ENCODE measurements at places on chromosomes 7 and 10.

DNA sequence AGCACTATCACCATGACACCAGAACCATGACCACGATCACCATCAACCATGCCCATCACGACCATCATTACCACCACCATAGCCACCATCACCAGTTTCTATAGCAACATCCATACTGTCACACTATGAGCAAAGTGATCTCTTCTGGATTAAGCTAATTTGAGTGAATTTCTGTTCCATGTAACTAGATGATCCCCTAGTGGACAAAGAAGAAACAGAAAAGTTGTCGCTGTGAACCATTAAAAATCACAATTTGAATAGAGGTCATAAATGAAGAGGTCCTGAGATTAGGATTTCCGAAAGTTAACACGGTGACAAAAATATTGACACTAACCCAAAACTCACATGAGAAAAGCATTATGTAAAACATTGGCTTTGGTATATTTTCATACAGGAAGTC, 77.6 kb downstream of the CLRN3 start:
- no peak for DNase-seq

DNA sequence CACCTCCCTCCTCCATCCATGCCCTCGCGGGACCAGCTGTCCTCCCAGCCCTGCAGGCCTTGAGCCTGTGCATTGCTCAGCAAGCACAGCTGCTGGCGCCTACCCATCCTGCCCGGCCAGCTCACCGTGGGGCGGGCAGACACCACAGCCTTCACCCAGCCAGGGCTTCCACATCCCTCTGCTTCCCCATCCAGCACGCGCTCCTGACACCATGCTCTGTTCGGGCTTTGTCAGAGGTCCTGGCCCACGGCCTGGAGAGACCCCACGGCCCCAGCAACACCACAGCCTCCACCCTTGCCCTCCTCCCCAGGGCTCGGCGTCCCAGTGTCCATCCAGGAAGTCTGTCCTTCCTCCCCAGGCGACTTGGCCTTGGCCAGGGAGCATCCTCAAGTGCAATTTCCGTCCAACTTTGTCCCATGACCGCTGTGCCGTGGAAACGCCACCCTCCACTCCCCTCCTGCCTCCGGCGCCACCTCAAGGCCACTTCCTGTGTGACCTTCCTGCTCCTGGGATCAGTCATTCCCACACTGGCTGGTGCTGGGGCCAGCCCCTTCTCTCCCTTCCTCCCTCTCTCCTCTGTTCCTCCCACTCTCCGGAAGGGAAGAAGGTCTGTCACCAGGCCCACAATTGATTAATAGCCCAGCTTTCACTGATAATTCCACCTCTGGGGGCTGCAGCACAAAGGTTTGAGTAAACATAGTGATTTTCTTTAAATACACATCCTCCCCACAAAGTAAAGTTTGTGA, 71.5 kb upstream of the SMNDC1 start:
- DNase-seq = peak; percentile 86

DNA sequence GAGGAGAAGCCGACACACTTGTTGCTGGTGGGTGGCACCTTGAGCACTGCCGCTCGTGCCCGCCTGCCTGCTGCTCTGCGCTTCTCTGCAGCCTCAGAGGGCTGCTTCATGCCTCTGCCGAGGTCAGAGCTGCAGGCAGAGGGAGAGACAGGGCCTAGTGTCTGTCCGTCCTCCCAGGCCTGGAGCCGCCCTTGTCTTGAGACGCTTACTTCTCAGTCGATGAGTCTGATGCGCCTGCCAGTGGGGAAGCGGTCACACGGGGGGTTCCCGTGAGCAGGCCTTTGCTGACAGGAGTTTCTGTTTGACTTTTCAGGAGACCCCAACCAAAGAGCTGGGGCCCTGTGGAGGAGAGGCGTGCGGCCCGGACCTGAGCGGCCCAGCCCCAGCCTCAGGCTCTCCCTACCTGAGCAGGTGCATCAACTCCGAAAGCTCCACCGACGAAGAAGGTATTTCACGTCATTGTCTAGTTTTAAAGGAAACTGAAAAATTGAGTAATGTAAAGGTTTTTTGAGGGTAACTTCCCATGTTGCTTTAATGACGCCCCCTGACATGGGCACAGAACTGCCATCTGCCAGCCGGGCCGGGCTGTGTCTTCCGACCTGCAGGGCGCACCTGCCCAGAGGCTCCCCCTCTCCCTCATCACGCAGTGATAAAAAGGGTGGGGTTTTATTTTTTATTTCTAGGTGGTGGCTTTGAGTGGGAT, 7.8 kb upstream of the BHLHA15 start:
- DNase-seq = peak; percentile 81

- DNase-seq = peak; percentile 25
These were observed 10.6 kb upstream of the SUN1 start for GRCh38 chr7:821688-822087.

GRCh38 chr10:111085690-111086353, 9.0 kb downstream of the ADRA2A start:
- DNase-seq = no peak

GRCh38 chr10:58868736-58869435, 307.6 kb upstream of the PHYHIPL start:
- DNase-seq = no peak

GRCh38 chr7:20737840-20738448, 48.7 kb downstream of the SP8 start:
- DNase-seq = no peak

- DNase-seq = peak; percentile 51
These were observed 26.3 kb downstream of the ANKRD61 start for GRCh38 chr7:6057316-6058129.

- peak; percentile 85 for DNase-seq
These were observed 112.9 kb downstream of the COL13A1 start for GRCh38 chr10:69914398-69915214.

DNA sequence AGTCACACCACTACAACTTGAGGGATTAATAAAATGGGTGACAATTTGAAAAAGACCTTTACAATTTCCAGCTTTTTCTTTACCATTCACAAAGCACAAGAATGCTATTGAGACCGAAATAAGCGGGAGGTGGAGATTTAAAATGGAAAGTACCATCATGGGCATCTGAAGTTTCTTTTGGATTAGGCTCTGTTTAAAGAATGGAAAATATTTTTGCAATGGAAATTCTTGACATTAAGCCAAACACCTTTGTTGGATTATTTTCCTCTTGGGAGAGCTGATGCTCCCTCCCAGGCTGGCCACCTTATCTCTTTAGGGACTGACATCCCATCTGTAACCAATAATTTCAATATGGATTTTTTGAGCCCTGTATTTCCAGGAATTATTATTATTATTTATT, 62.5 kb downstream of the BPGM start:
- DNase-seq = no peak

DNA sequence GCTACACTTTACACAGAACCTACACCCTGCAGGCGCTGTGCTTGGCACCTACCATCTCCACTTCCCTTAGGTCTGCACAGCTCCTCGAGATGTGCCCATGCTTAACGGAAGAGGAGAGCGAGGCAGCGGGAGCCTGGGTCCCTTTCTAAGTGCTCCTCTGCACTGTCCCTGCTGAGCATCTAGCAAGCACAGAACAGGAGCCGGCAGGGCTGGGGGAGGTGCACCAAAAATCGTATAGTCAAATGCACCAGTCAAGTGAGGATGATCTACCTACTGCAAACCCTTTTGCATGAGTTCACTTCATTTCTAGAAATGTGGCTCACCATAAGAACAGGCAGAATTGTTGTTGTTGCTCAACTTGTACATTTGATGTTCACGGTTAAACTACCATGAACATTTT, 267.7 kb downstream of the TNS3 start:
- no peak for DNase-seq

- DNase-seq = peak; percentile 72
These were observed 16.2 kb upstream of the PAX2 start for GRCh38 chr10:100728928-100729861.

DNA sequence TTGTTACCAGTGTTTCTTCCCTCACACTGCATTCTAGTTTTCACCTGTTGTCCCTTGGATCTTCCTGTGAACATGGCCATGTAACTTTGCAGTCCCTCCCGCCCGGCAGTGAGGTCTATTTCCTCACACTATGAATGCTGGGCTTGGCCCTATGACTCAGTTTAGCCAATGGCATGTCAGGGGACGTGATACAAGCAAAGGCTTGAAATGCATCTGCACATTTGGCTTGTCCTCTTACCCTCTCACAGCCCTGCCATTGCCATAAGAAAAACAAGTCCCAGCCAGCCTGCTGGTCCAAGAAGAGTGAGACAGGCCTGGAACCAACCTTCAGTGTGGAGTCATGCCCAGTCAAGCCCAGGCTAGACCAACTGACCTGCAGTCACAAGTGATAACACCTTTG, 17.1 kb upstream of the EZH2 start:
- no peak for DNase-seq

GRCh38 chr10:122503012-122503411, 41.7 kb downstream of the HTRA1 start:
- no peak for DNase-seq

DNA sequence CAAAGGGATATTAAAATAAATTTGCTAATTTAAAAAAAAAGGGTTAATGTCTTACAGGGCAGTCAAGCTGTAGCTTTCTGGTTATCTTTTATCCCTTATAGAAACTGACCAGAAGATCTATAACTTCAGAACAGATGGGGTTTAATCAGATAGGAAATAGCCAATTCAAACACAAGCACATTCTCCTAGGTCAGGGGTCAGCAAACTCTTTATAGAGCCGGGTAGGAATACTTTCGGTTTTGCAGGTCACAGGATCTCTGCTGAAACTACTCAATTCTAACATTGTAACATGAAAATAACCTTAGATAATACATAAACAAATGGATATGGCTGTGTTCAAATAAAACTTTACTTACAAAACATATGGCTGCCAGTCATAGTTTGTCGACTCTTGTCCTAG, 479.8 kb downstream of the ADRA2A start:
- no peak for DNase-seq

DNA sequence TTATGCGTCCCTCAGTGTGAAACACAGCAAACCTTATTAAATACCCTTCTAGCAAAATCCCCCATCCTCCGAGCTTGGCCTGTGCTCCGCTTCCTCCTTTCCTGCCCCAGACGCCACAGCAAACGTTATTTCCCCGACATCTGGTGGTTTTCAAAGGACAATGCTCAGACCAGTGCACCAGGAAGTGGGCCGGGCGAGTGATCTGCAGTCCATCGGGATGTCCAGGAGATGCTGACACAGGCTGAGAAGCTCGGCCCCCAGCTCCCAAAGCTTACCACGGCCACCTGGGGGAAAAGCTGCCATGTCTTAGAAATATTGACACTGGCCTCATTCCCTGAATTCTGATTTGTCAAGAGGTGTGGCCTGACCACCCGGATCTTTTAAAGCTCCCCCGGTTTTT, 129.5 kb downstream of the PTPRN2 start:
- DNase-seq = peak; percentile 56

GRCh38 chr7:121397361-121397760, 1.3 kb upstream of the FAM3C start:
- no peak for DNase-seq

All from spleen (tissue), 13 donors.